ENCODE measurements at places on chromosomes 16 and 17.

GRCh38 chr16:65394281-65394680 lies 272.4 kb upstream of the CDH11 start:
- no peak for DNase-seq

DNA sequence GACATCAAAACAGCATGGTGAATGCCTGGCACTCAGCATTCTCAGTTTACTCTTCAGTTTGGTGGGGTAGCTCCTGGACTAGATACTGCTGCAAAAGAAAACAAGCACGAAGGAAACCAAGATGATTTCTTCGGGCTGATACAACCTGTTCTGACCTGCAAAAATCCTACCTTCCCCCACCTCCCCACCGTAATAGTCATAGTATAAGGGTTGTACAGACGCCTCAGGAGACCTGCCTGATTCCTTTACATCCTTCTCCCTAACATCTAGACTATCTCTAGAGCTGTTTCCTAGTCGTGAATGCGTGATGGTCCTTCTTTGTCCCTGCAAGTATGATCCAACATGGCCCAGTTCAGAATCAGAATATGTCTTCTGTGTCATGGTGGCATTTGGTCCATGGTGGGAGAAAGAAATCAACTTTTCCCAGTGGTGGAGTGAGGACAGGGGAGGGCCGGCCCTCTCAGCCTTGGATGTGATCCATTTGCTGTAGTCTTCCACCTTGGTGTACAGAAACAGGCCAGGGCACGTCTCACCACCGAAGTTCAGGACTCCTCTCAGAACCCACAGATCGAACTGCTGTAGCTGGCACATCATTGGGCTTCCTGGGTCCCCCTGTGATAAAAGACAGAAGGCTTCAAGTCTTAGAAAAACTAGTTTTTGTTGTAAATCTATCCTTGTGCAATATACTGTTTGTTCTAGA lies 14.5 kb downstream of the PRSS54 start:
- no peak for DNase-seq

- DNase-seq, result no peak
Measured at GRCh38 chr17:8732406-8733085, 12.1 kb downstream of the CCDC42 start.

- DNase-seq, result no peak
Measured at GRCh38 chr16:2295056-2295798, 27.3 kb upstream of the RNPS1 start.

DNA sequence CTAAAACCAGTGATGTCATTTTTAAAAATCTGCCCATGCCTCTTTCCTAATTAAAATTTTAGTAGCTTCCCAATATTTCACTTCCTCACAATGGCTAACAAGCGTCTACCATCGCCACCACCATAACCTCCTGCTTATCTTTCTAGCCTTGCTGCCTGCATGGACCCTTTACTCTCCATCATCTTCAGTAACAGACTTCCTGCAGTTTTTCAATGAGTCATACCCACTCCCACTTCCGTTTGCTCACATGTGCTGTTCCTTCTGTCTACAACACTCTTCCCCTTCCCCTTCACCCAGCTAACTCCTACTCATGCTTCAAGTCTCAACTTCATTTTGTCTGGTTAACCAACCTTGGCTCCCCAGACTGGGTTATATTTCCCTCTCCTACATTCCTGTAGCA lies 12.8 kb upstream of the SKAP1 start:
- DNase-seq, result no peak

- no peak for DNase-seq
Measured at GRCh38 chr17:46796956-46797530, 21.4 kb downstream of the WNT3 start.

DNA sequence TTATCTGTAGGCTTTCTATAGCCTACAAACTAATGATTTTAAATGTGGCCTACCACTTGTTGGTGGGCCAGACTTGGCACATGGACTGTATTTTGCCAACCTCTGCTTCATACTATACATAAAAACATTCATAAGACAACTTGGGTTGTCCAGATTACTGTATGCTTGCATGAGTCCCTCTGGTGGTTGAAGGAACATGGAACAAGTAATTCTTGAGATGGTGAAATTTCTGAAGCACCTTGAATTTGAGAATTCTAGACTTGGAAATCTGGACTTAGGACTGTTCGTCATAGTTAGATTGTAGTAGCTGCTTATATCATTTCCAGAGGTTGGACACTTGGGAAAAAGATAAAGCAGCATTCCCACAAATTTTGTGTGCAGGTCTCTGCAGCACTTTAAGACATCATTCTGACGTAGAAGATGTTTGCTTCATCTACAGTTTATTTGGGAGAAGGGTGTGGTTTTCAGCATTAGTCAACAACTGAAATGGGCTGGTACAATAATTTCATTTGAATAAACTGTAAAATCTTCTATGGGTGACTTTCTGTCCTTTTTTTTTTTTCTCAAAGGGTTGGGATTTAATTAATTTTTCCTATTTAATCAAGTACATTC lies 31.2 kb downstream of the NFATC3 start:
- no peak for DNase-seq

- no peak for DNase-seq
Measured at GRCh38 chr16:85485379-85485778, 127.7 kb upstream of the GSE1 start.

DNA sequence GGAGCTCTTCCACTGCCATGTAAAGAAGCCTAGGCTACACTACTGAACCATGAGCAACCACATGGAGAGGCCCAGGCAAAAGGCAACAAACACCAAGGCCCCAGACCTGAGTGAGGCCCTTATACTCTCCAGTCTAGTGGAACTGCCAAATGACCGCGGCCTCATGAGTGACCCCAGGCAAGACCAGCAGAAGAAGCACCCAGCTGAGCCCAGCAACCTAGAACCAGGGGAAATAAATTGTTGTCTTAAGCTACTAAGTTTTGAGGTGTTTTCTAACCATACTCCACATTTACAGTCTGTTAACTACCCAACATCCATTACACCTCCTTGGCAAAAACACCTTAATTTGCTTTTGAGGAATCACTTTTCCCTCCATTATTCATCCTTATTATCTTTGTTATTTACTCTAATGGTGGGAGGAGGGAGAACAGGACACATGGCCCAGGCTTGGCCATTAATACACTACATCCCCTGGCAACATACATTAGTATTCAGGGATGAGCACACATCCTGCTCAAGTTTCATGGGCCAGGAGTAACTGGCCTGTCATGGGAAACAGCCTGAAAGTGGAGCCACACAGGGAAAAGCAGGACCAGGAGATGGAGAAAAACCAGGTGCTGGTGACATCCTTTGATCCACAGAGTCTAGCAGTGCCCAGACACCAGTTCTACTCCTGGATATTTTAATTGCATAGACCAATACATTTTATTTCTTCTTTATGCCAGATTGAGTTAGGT lies 26.2 kb downstream of the SLC39A11 start:
- DNase-seq, result no peak

- DNase-seq, result no peak
Measured at GRCh38 chr16:73308771-73309170, 260.8 kb upstream of the ZFHX3 start.

- DNase-seq, result no peak
Measured at GRCh38 chr17:2181206-2181896, 122.2 kb downstream of the SMG6 start.

GRCh38 chr17:56910509-56911235 lies 3.2 kb downstream of the TRIM25 start:
- DNase-seq, result no peak

- DNase-seq, result no peak
Measured at GRCh38 chr17:64091116-64091515, 38.8 kb downstream of the ERN1 start.

Data from cortex of kidney (tissue), 1 donor.